ENCODE measurements at places on chromosomes 13 and 19.

- peak; percentile 45 for DNase-seq
Observed at GRCh38 chr13:24176351-24177101, 16.0 kb downstream of the SPATA13 start.

- DNase-seq: no peak
Observed at GRCh38 chr13:34361560-34361959, 543.6 kb downstream of the RFC3 start.

- peak; percentile 44 for DNase-seq
Observed at GRCh38 chr13:74084375-74084935, 49.7 kb downstream of the KLF12 start.

- DNase-seq: no peak
Observed at GRCh38 chr13:74751739-74752138, 617.5 kb upstream of the KLF12 start.

DNA sequence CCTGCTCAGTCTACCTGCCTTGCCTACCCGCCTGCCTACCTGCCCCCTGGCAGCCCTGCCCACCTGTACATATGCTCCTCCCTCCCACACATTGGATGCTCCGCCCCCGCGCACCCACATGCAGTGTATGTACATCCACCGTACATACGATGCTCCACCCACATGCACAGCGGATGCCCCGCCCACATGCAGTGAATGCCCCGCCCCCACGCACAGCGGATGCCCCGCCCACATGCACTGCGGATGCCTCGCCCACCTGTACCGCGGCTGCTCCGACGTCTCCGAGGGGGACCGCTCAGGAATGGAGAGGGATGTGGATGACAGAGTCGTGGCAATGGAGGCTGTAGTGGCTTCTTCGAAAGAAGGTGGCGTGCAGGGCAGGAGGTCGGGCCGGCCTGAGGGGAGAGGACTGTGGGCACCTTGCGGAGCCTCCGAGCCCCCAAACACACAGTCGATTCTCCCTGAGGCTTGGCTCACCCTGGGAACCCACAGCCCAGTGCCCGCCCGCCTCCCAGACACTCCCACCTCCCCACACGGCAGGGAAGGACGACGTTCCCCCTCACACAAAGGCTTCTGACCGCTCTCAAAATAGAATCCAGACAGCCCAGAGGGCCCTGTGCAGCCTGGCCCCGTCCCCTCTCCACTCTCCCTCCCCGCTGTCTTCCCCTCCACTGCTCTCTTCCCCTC, 16.5 kb upstream of the CACTIN start:
- DNase-seq: peak; percentile 15

- DNase-seq: no peak
Observed at GRCh38 chr19:10004617-10005016, 5.7 kb downstream of the COL5A3 start.

- no peak for DNase-seq
Observed at GRCh38 chr13:42524487-42525034, 49.4 kb upstream of the TNFSF11 start.

- DNase-seq: no peak
Observed at GRCh38 chr13:70959035-70959775, 851.0 kb upstream of the KLHL1 start.

- peak; percentile 77 for DNase-seq
Observed at GRCh38 chr19:19185853-19186740, 5.9 kb downstream of the BORCS8 start.

DNA sequence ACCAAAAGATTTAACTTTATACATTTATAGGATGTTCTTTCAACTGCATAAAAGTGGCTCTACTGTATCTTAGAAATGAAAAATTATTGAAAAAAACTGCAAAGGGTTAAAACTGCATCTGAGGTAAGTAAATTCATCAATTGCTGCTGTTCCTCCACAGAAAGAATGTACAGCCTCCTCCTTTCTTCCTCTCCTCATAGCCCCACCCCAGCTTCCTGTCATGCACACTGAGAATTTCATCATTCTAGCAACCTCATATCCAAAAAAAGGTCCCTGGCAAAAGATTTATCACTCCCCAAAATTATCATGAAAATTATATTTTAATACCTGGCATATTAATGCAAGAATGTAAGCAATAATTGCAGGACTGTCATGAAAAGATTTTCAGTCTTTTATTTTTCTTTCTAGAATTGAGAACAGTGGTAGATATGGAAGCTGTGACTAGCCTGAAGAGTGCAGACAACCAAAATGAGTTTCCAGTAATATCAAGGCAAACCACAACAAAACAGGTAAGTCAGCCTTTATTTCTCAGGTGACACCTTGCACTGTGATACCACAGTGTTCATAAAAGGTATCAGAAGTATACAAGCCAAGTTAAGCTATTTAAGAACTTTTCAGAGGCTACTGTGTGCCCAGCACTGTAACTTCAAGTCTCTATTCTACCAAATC, 110.8 kb downstream of the SUCLA2 start:
- DNase-seq: no peak

- DNase-seq: peak; percentile 85
Observed at GRCh38 chr19:41407271-41407670, 9.7 kb downstream of the BCKDHA start.

GRCh38 chr19:5254543-5254942, 86.1 kb downstream of the PTPRS start:
- DNase-seq: no peak

DNA sequence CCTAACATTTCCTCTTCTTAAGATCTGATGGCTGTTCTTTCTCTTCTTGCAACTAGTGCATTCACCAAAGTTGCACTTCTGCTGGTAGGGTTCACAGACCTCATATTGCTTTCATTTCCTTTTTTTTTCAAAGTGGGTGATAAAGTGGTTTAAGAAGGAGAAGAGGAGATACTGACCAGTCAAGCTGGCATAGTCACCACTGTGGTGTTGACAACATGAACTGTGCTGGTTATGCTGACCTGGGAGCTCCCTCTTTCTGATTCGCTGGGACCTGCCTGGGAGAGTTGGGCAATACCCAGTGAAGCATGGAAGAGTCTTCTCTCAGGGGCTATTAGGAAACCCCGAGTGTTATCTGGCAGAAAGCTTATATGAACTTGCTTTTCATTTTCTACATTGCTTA, 222.9 kb downstream of the SLITRK5 start:
- DNase-seq: no peak

- DNase-seq: peak; percentile 67
Observed at GRCh38 chr19:14497228-14497921, 1.4 kb upstream of the GIPC1 start.

- DNase-seq: peak; percentile 61
Observed at GRCh38 chr13:52345048-52345447, 60.9 kb downstream of the THSD1 start.

DNA sequence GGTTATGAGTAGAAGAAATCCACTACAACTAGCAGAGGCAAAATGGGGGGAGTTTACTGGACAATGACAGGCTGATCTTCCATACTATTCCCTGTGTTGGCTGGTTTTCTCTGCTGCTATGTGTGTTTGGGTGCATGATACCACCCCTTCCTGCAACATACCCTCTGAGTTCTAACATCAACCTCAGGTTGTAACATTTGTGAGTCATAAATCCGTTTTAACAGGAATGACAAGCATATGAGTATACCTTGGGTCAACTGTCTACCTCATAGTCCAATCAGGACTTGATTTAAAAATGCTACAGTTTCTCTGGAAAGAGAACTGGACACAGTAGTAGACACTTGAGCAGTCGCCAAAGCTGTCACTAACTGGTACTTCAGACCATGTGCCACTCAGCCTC, 422.9 kb downstream of the KCTD12 start:
- DNase-seq: no peak

- no peak for DNase-seq
Observed at GRCh38 chr13:88217883-88218282, 546.7 kb downstream of the SLITRK5 start.

DNA sequence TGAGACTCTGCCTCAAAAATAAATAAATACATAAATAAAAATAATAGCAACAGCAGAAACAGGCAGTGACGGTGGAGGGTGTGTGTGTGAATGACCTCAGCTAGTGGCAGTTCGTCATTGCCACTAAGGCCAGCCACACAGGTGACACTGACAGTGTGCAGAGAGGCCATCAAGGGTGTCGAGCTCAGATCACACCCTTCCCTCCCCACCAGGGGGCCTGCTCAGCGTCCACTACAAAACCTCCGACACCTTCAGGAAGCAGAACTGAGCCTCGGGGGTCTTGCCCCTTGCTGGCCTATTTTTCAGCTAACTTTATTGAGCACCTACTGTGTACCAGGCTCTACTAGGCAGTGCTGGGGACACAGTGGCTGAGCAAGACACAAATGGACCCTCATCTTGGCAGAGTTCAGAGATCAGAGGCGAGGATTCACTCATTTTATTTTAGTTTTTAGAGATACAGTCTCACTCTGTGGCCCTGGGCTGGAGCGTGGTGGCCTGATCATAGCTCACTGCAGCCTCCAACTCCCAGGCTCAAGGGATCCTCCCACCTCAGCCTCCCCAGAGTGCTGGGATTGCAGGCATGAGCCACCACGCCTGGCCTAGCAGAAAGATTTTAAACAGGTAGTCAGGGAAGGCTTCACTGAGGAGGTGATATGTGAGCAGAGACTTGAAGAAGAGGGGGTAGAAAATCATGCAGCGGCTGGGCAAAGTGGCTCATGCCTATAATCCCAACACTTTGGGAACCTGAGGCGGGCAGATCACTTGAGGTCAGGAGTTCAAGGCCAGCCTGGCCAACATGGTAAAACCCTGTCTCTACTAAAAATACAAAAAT, 30.3 kb upstream of the SEMA6B start:
- peak; percentile 58 for DNase-seq

DNA sequence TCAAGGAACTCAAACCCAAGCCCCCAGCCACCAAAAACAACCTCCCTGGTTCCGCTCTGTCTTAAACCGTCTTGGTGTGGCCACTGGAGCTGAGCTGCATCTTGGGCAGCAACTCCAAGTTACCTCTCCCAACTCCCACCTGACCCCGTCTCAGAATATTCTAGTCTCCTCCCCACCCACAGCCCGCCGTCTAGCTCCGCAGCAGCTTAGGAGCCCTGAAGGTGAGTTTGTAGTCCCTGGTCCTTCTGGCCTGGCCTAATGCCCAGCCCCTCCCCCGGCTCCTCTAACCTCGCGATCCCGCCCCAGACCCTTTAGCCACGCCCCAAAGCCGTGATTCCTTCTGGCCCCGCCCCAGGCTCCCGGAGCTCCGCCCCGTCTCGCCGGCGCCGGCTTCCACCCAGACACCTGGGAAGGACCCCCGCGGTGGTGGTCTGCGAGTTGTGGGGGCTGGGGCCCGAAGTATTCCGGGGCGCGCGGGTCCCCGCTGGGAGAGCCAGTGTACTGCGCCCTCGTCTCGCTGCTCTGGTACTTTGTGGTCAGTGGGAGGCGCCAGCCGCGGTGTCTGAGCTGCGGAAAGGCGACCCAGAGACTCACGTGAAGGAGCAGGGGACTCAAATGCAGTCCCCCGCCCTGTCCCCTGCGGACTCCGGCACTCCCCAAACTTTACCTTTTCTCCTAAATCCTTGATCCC, 2.5 kb upstream of the LHB start:
- DNase-seq: peak; percentile 60

DNA sequence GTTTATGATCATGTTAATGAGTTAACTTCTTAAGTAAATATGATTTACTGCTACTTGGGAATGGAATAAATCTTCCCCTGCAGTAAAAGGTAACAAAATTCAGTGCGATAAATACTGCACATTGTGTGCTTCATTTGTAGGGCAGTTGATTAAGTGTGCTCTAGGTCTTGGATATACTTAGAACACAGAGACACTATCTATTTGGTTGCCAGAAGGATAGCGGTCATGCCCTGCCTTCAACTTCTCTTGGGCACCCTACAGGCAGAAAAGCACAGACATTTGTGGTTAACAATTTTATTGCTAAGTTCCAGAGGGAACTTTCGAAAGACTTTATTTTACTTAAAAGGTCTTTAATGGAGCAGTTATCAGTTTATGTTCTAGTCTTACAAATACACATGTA, 605.8 kb downstream of the PCDH9 start:
- DNase-seq: no peak

DNA sequence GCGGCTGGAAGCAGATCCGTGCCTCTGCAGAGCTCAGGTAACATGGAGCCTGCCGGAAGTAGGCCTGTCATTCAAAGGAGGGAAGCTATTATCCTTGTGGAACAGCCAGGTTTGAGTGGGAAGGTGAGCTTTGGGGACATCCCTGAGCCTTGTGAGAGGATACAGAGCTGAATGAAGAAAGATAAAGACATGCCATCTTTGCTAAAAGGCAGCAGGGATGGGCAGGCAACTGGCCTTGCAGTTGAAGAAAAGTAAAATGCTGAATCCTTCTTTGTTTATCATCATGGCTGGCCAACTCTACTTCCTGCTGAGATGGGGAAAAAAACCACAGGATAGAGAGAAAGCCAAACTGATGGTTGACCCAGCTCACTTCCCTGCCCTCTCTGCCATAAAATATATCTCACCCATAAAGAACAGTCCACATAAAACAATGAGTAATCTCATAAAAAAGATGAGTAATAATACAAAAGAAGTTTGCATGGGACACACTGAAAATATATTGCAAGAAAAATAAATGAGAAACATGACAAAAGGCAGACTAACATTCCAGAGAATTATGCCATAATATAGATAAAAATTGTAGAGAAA, 226.3 kb downstream of the DLEU7 start:
- DNase-seq: peak; percentile 12

DNA sequence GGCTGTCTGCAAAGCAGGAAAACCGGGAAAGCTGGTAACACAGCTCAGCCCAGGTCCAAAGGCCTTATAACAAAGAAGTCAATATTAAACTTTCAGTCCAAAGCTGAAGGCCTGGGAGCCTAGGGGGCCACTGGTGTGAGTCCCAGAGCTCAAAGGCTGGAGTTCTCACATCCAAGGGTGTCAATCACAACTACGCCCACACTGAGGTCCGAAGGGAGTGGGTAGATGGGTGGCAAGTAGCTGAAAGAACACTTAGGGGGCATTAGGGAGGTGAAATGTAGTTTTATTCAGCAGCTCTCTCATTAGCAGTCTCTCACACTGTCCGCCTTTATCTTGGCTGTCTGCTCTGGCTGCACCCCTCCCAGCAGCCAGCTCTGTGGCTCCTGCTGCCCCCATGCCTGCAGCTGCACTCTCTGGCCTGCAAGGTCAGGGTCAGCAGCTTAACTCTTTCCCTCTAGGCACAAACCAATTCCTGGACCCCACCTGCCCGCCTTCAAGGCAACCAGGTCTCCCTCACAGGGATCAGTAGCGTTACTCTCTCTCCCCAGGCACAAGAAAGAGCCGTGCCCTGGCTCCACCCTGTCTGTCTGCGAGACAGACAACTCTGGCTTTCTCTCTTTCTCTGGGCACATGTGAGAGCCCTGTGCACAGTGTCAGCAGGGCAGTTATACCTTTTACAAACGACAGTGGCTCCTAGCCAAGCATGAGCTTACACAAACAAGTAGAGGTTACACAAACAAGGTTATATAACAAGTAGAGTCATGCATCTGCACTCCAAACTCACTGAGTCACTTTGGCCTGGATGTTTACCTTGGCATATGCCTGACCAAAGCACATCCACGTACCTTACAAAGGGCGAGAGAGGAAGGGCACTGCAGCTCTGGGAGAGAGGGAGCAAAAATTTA, 249.4 kb upstream of the PCDH20 start:
- DNase-seq: no peak

- peak; percentile 57 for DNase-seq
Observed at GRCh38 chr13:26022538-26023292, 29.1 kb downstream of the SHISA2 start.

DNA sequence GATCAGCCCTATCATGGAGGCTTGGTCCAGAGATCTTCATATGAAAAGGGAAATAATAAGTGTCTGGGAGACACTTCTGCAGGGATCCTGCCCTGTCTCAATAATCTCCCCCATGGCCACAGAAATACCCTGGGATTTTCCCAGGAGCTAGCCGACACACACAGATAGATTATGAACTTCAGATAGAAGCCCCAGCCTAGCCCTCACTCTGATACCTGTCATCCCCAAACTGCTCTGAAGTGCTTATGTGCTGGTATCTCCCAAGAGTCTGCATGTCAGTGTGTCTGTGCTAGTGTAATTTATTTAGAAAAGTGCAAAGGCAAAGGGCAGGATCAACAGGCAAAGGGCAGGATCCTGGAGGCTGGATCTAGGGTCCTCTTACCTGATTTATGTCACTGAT, 38.7 kb upstream of the ZNF766 start:
- no peak for DNase-seq

All from dermis blood vessel endothelial cell (primary cell).